CMK (cell line): ENCODE measurements at places on chromosomes 1 and 21.

DNA sequence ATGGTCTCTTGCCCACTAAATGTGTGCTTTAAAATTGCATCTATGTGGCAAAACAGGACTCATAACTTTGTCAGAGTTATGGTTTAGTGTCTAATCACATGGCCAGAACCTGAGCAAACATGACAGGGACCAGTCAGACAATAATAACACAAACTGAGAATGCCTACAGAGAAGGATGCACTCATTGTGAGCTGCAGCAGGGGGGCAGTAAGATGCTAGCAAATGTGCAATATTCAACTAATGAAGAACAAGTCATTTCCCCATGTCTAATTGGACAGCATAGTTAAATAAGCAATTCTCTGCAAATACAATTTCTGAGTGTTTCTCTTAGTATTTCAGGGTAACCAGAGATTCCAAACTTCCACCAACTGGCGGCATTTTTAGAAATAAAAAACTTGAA is 30.8 kb downstream of the SPAG17 start:
- no peak for DNase-seq

- no peak for DNase-seq
These were observed 171.5 kb downstream of the AJAP1 start for GRCh38 chr1:4825800-4826450.

DNA sequence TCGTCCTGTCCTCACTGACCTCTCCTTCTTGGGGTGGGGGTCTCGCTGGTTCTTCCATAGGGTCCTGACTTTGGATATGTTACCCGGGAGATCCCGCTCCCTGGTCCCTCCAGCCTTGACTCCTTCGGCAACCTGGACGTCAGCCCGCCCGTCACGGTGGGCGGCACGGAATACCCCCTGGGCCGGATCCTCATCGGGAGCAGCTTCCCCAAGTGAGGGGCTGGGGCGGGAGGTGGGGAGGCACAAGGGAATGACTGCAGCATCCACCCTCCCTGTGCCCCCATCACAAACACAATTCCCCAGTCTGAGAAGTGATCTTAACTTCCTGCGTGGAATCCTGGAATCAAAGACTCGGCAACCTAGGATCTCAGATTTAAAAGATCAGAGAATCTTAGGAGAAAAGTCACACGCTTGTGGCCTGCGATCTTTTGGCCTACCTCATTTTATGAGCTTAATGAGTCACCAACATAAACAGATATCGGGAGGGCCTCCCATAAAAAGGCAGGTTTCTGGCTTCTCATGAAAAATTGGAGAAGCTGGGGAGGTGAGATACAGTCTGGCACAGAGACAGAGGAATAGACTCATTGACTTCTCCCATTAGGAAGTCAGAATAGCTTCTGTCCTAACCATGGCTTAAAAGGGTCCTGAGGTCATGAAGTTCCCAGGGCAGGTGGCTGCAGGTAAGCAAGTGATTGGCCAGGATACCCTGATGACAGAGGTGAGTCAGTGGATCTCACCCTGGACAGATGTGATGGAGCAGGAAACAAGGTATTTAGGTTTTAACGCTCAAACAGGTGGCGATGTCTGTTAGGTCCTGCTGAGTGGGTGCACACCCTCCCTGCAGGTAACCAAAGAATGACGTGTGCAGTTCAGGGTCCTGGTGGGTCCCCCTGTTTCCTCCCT is 15.9 kb upstream of the PADI3 start:
- DNase-seq: no peak

DNA sequence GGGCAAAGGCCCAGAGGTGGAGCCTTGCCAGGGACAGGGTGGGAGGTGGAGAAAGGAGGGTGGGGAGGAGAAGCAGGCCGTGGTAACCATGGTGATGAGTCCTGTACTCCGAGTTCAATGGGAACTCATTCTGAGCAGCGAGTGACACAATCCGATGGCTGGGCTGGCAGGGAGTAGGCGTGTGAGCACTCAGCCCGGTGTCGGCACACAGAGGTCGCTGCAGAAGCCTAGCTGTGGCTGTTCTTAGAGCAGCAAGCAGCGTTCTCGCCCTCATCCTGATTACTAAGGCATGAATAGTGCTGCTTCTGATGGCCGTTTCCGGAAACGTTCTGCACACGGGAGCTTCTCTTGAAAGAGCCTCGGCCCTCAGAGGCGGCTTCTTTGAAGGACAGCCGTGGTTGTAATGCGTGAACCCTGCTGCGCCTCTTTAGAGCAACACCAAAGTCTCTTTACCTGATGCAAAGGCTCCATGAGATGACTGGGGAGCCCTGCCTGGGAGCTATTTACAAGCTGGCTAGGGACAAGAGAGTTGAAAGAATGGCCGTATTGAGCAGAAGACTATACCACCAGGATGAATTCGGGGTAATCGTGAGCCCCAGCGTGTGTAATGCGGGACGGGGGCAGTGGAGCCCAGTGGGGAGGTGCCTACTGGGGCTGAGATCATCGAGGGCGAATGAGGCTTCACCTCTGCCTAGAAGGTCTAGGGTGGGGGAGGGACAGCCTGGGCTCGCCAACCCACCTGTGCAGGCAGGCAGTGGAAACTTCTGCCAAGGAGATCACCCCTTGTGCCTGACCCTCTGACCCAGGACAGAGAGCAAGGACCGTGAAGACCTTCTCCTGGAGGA is 72.8 kb upstream of the PAX7 start:
- DNase-seq: no peak

GRCh38 chr1:4019606-4020331 is 119.7 kb upstream of the C1orf174 start:
- DNase-seq: no peak

DNA sequence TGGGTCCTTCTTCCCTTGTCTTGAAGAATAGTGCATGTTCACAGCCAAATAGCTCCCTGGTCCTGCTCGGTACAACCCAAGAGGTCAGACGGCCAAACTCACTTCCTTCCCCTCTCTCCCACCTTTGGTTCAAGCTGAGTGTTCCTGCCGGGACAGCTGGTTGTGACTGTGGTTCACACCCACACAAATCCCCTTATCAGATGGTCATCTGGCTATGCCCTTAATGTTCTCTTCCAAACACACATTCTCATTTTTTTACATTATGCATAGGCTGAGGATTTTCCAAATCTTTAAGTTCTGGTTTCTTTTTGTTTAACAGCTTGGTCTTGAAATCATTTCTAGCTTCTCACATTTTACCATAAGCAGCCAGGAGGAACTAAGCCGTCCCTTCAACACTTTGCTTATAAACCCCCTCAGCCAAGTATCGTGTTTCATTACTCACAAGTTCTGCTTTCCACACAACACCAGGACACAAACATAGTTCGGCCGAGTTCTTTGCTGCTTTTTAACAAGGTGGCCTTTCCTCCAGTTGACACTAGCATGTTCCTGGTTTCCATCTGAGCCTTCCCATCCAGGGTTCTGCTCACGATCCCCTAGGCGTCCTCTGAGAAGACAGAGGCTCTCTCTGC is 19.7 kb upstream of the TSPEAR start:
- DNase-seq: peak; percentile 20

- no peak for DNase-seq
These were observed 292.2 kb downstream of the ST6GALNAC3 start for GRCh38 chr1:76366726-76367125.

GRCh38 chr1:178954325-178954690 is 71.4 kb upstream of the FAM20B start:
- no peak for DNase-seq

GRCh38 chr1:32892368-32893197 is 6.3 kb downstream of the HPCA start:
- no peak for DNase-seq

- no peak for DNase-seq
These were observed 85.9 kb downstream of the TCP10L start for GRCh38 chr21:32499249-32500055.

DNA sequence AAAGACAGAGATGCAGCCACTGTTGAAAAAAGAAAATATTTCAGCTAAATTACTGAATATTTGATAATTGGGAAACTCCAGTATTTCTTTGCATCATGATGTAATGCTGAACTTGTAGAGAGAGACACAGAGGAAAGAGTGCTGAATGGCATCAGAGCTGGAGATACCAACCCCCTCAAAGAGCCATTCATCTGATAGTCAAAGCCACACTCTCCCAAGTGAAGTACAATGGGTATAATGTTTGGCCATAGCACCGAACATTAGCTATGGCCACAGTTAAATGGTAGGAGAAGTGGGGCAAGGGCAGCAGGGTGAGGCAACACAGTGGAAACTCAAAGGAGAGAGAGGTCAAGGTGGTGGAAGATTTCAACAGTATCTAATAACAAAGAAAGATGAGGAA is 107.5 kb upstream of the TNFSF4 start:
- no peak for DNase-seq

GRCh38 chr1:44631333-44631646 is 43.0 kb downstream of the TMEM53 start:
- DNase-seq: no peak

DNA sequence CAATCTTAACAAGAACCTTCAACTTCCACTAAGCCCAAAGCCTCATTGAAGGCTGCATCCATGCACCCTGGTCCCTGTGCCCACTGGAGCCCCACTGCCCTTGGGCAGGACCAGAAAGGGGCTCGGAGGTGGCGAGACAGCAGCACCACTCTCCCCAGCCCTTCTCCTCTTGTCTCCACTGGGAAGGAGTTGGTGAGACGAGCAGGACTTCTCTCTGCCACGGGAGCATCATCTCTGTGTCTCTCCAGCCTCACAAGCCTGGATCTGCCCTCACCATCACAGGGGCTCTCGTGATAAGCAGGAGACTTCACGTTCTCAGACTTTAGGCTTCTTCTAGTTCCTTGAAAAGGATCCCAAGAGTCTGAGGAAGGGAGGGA is 7.2 kb upstream of the ETV3L start:
- no peak for DNase-seq

- no peak for DNase-seq
These were observed 63.0 kb downstream of the PROX1 start for GRCh38 chr1:214050513-214051401.

DNA sequence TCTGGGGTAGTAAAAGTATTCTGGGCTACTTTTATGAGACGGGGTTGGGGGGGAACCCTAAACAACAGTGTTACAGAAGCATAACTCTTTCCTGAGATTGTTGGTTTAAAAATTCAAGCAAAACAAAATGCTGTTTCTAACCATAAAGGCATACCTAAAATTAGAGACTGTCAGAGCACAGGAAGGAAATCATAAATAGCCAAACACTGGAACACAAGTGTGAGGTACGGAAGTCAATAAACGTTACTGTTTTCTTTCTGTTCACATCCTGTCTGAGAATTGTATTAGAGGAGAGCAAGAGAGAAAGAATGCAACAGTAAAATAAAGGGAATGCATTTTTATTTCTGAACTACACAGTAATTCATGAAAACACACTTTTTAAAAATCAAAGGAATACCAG is 42.8 kb upstream of the IL12RB2 start:
- no peak for DNase-seq

GRCh38 chr1:109802136-109802900 is 38.6 kb upstream of the EPS8L3 start:
- DNase-seq: no peak
